HuH-7.5 (cell line): ENCODE measurements at places on chromosomes 1 and 21.

- no peak for DNase-seq
These were observed 29.1 kb upstream of the ZNF281 start for GRCh38 chr1:200438911-200439310.

GRCh38 chr1:219445864-219446263 is 167.0 kb downstream of the ZC3H11B start:
- no peak for DNase-seq

DNA sequence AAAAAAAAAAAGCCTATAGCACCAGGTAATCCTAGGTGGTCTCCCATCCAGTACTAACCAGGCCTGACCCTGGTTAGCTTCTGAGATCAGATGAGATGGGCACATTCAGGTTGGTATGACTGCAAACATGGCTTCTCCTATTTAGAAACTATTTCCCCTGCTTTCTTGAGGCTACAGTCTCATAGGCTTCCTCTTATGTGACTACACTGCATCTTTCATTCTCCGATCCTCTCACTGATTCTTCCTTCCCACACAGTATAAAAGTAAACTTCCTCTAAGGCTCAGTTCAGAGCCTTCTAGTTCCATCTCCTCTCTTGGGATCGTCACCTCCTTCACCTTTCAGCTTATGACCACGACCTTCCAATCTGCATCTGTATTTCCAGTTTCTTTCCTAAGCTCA is 30.4 kb upstream of the RNF2 start:
- DNase-seq, result no peak

- DNase-seq, result no peak
These were observed 32.6 kb downstream of the PDE9A start for GRCh38 chr21:42685954-42686500.

GRCh38 chr1:223010582-223011504 is 132.2 kb downstream of the TLR5 start:
- DNase-seq, result no peak

- DNase-seq, result no peak
These were observed 817 bp downstream of the EXTL1 start for GRCh38 chr1:26022404-26022779.

DNA sequence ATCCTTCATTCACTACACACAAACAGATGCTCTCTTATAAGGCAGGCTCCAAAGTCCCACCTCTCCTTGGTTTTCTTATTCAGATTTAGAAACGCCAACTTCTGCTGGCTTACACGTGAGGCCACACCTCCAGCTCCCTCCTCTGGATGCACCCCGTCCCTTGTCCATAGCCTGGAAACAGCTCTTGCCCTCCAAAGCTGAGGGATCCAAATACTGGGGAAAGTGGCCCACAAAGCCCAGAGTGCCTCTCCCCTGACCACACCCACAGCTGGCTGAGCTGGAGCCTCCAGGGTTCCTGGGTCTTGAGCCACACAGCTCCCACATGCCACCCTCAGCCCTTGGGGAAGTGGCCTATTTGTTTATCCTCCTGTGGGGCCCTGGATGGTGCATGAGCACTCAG is 4.5 kb downstream of the LAD1 start:
- no peak for DNase-seq

DNA sequence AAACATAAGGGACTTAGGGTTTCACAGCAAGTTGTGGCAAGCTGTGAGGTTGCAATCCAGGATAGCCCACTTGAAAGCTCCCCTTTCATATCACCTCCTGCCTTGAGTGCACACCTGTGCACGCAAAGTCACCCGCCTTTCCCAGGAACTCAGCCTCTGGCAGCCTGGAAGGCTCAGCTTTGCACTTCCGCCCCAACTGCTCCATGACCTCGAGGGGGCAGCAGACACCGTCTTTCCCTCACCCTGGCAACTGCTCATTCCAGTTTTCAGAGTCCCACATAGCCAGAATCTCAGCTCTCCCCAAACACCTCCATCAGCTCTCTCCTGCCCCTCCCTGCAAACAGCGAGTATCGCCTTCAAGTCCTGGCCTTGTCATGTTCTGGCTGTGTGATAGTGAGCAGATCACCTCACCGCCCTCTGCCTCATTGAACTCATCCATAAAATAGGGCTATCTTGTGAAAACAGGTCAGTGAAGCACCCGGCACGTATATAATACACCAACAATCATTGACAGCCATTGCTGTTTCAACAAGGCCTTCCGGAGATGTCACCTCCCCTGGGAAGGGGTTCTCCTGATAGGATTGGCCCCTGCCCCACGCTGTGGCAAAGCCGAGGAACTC is 32.2 kb upstream of the EPB41 start:
- DNase-seq, result peak; percentile 71

- no peak for DNase-seq
These were observed 42.5 kb downstream of the PGM1 start for GRCh38 chr1:63635681-63636080.

- no peak for DNase-seq
These were observed 75.3 kb upstream of the WDR26 start for GRCh38 chr1:224509907-224510306.

DNA sequence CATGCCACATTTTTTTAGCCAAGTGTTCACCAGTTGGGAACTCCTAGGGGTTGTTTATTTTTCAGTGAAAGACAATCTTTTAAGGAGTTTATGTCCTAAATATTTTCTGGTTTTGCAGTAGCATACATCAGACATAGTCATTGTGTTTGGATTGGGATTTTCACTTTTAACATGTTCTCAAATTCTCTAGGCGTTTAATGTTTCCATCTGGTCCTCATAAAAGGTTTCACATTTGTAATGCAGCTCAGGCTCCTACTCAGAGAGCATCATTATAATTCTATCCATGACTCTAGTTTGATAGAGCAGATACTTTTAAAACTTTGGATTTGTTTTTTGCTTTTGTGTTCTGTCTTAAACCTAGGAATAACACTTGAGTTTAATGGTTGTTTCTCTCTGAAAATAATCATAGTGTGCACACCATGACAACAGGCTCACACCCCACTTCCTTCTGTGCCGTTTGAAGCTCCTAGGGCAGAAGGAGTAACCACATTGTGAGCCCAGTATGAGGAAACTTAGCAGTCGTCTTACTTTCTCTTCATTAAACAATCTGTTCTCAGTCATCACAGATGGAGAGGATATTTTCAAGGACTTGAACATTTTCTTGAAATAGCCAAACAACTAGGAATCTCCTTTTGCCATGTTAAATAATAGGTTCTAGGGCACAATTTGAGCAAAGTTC is 219.6 kb downstream of the PDE4B start:
- DNase-seq, result no peak

DNA sequence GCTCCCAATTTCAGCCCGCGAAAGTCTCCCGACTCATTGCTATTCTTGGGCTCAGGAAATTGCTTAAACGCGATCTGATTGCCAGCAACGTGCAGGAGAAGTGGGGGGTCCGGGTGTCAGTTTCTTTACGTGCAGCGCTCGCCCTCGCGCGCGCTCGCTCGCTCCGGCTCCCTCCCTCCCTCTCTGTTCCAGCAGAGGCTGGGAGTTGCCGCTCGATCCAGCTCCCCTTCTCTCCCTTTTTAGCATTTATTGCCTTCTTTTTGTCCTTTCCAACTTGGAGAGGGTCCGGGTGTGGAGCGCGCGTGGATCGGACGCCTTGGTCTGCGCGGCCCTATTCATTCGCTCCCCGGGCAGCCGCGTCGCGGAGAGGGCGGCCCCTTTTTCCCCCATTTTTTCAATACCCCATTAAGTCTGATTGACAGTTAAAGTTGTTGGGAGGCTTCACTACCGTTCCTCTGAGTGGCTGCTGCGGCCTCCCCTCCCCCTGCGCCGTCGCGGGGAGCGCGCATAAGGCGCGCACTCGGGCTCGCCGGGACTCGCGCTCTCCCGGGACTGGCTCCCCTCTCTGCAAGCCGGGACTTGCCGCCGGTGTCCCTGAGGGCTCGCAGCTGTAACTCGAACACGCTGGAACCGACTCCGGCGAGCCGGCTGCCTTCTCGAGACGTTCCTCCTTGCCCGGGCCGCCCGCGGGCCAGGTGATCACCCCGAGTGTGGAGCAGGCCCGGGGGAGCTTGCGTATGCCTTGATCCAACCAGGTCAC is at the start of gene DHRS3:
TSS of gene DHRS3 (minus strand) at position 310 of the 760 bp plus-strand sequence. CDS start 862 bp downstream, outside the sequence.
- peak; percentile 65 for DNase-seq

DNA sequence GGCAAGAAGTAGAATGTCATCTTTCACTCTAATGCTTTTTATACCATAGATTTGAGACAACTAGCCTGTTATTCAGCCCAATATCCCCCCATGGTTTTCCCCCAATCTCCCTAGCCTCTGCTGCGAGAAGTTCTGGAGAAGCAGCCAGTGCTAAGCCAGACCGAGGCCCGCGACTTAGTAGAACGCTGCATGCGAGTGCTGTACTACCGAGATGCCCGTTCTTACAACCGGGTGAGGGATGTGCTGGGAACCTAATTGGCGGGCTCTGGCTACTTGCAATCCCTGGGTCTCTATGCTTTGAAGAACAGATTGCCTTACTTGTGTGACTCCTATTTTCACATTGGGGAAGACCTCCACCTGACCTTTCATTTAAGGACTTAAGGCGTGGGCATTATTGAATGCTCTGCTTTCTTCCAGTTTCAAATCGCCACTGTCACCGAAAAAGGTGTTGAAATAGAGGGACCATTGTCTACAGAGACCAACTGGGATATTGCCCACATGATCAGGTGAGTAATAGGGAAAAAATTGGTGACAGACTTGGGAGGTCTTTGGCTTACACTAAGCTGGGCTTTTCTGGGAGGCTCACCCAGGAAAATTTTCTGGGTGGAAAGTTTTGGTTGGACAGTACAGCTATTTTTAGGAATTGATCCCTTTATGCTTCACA is 1.9 kb downstream of the PSMB4 start:
- DNase-seq, result no peak

- peak; percentile 76 for DNase-seq
These were observed 71.6 kb downstream of the PLEKHA6 start for GRCh38 chr1:204288021-204288588.

DNA sequence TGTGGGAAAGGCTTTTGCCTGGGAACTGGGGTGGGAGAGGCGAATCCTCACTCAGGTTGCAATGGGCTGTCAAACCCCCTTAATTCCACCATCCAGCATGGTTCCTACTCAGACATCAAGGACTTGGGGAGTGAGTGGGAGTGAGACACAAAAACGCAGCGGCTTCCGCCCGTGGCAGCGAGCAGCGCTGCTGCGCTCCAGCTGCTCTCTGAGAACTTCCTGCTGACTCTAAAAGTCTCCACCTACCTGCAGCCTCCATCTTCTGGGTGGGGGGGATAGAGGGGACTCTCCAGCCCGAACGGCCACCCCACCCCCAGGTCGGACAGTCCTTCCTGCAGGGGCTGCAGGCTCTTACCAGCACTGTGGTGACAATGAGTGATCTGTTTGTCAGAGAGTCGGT is 184.4 kb downstream of the GRIK3 start:
- DNase-seq, result no peak

- DNase-seq, result peak; percentile 66
These were observed 74.1 kb upstream of the IRF2BP2 start for GRCh38 chr1:234683861-234684632.

- no peak for DNase-seq
These were observed 7.1 kb upstream of the KIF14 start for GRCh38 chr1:200627575-200628222.
